Retinal pigment epithelial cell (primary cell): ENCODE measurements at places on chromosomes 11 and 22.

DNA sequence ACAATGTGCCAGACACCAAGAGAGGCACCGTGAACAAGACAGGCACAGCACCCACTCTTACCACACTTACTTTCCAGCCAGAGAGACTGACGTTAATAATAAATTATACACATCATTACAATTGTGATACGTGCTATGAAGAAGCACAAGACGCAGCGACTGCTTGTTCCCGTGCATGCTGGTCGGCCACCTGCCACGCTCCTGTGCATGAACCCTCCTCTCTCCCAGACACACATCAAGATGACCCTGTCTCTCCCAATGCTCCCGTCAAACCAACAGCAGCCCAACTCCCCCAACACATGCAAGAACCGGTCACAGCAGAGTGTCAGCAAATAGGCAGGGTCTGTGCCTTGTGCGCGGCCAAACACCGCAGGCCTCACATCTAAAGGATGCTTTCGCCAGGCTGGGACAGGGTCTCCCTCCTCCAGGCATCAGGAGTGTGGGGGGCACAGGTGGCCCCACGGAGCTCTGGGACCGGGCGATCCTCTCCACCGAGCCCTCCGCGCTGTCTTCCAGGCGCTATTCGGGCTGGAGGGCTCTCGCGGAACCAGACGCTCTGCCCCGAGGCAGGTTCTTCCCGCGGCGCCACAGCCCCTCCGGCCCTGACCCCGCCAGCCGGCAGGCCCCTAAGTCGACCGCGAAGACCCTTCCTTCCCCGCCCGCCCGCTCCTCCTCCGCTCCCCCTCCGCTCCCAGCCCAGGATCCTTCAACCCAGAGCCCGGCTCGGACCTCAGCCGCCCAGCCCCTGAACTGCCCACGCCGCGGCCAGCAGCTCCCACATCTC lies 533 bp downstream of the SERGEF start:
- no peak for DNase-seq

GRCh38 chr11:81222491-81222890 lies 1511.2 kb downstream of the FAM181B start:
- DNase-seq = no peak

- no peak for DNase-seq
Observed at GRCh38 chr11:62280452-62280851, 10.5 kb downstream of the SCGB2A2 start.

- no peak for DNase-seq
Observed at GRCh38 chr11:47916361-47916841, 64.0 kb upstream of the PTPRJ start.

- no peak for DNase-seq
Observed at GRCh38 chr11:8330404-8330803, 66.7 kb upstream of the LMO1 start.

DNA sequence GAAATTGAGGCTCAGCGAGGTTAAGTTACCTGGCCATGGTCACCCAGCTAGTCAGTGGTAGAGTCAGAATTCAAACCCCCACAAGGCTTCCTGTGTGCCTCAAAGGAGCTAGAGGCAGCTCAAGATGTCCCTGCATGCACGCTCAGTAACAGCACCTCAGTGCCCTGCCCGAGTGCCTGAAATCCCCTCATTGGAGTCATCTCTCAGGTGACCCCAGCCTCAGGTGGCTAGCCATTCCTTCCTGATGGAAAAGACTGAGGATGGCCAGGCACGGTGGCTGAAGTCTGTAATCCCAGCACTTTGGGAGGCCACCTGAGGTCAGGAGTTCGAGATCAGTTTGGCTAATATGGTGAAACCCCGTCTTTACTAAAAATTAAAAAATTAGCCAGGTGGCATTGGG lies 36.9 kb downstream of the LIF start:
- DNase-seq = no peak

DNA sequence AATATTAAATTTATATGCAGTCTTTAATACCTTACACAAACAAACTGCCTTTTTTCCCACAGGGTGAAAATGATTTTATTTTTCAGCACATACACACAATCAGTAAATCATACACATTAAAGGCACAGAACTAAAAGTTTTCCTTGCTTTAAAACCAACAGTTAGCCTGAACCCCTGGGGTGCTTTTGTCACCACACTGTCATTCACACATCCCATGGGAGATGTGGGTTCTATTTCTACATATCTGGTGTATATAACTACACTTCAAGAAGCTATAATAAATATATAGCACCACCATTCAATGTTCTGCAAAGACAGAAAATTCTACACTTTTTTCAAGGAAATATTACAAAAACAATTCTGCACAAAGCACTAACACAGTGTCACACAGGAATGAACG lies 197.0 kb downstream of the GUCY1A2 start:
- no peak for DNase-seq

DNA sequence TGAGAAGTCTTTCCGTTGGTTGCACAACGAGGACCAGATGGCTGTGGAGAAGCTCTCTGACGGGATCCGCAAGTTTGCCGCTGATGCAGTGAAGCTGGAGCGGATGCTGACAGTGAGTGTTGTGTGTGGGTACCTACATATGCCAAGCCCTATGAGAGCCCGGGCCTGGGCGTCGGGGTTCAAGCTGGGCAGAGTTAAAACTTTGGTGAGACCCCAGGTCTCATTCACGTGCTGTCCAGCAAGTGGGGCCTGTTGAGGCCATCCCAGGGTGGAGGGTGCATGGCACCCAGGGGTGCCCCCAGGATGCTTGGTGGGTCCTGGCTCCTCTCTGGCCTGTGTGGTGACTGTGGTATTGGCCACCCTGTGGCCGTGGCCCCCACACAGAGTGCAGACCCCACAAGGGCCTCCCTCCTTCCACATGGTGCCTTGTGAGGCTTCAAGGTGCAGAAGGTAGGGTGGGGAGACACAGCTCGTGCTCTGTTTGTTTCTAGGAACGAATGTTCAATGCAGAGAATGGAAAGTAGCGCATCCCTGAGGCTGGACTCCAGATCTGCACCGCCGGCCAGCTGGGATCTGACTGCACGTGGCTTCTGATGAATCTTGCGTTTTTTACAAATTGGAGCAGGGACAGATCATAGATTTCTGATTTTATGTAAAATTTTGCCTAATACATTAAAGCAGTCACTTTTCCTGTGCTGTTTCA lies 12.8 kb downstream of the GATD1 start:
- no peak for DNase-seq

DNA sequence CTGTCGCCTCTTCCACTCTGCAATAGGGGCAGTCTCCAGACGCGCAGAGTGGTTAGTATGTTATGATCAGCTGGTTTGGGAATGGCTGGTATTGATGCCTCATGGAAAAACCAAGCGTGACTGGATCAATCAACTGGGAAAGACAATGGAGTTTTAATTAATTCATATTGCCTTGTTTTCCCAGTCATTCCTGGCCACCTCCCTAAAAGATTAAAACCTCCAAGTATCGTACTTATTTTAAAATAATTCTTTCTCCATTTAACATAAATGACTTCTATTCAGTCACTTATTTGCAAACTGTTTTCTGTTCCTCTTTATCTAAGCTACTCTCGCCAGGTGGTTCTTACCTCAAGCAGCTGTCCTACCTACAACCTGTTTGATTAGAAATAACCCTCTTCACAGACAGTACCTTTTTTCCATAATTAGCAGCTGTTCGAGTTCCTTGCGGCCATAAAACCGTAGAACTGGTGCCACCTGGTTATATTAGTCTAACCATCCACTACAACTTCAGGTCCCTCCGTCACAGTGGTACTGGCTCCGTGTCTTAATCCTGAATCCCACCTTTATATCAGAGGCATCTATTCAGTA lies 898 bp downstream of the ZNF215 start:
- no peak for DNase-seq

DNA sequence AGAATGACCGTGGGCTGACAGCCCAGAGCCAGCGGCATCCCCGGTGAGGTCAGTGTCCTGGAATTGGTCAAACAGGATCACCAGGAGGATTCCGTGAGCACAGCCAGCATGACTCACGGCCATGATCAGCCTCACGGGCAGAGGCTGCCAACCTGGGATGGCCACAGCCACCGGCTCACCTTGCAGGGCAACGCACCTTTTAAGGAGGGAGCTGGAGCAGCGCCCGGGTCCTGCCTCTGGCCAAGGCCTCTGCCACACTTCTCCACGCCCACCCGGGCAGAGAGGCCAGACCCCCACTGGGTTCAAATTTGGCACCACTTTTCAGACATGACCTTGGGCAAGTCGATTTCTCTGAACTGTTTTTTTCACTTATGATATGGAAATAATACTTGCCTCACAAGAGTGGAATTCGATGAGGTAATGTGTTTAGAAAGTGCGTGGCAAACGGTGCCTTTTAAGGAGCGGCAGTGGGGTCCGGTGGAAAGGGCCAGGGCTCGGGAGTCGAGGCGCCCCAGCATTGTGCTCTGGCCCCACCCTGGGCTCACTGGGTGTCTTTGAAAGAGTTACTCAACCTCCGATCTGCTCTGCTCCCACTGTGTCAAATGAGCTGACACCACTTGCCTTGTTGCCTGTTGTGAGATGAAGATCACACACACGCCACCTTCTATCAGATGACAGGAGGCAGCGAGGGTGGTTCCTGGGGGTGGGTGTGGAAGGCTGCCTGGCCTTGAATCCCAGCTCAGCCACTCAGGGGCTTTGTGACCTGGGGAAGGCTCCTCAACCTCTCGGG lies 16.0 kb downstream of the TXN2 start:
- peak; percentile 76 for DNase-seq

- no peak for DNase-seq
Observed at GRCh38 chr11:128618603-128619002, 31.2 kb upstream of the ETS1 start.

GRCh38 chr11:23573429-23573828 lies 713.2 kb upstream of the CCDC179 start:
- DNase-seq = no peak

DNA sequence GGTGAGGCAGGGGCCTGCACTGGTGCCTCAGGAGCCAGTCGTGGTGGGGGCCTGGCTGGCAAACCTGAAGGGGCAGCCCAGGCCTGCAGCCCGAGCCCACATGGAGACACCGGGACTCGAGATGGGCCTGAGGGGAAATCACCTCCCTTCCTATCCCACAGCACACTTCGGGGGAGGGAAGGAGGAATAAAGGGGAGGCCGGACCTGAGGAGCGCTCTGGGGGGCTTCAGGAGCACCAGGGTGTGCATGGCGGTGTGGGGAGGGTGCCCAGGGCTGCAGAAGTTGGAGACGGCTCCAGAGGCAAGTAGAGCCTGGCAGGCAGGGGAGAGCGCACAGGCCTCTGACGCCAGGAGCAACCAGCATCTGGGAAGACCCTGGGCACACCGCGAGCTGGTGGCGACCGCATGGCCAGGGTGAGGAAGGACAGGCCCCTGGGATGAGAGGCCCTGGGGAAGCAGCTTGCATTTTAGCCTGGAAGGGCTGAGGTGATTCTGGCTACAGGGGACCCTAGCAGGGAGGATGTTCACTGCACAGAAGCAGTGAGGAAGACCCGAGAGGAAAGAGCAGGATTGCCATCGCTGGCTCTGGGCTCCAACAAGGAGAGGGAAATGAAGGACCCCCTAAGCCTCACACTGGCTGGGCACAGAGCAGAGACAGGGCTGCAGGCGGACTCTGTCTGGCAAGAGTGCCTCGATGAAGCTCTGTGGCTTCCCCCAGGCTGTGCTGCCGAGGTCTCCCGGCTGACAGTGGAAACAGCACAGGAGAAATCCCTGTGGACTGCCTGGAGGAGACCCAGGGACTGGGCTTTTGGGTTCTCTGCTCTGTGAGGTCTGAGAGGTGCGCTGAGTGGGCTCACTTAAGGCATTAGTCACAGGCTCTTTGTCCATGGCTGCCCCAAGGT lies 457.7 kb downstream of the BRD1 start:
- no peak for DNase-seq

GRCh38 chr11:119493712-119494111 lies 70.7 kb upstream of the THY1 start:
- no peak for DNase-seq

GRCh38 chr11:61828379-61828628 lies 204 bp downstream of the FADS2 start:
- no peak for DNase-seq

- no peak for DNase-seq
Observed at GRCh38 chr22:43897751-43898261, 6.0 kb upstream of the PNPLA5 start.

- DNase-seq = peak; percentile 34
Observed at GRCh38 chr11:36578458-36578857, 10.7 kb downstream of the RAG1 start.

- DNase-seq = no peak
Observed at GRCh38 chr22:33659448-33659847, 260.8 kb downstream of the LARGE1 start.

- DNase-seq = no peak
Observed at GRCh38 chr11:117654281-117655255, 142.4 kb downstream of the DSCAML1 start.

DNA sequence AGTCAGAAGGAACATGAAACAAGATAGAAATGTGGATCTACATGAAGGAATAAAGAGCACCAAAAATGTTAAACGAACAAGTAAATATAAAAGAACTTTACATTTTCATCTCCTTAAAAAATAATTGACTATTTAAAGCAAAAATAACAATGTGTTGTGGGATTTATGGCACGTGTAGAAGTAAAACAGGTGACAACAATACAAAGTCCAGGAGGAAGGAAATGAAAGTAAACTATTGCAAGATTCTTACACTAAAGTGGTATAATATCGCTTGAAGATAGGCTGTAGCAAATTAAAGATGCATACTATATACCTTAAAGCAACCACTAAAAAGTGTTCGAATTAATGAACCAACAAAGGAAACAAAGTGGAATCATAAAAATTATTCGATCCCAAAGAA lies 5.5 kb downstream of the VPS37C start:
- no peak for DNase-seq

GRCh38 chr11:111422494-111423249 lies 43.6 kb upstream of the POU2AF1 start:
- DNase-seq = no peak

- DNase-seq = no peak
Observed at GRCh38 chr11:92692826-92693546, 276.5 kb upstream of the MTNR1B start.

- no peak for DNase-seq
Observed at GRCh38 chr11:32884770-32885384, 7.7 kb upstream of the QSER1 start.

DNA sequence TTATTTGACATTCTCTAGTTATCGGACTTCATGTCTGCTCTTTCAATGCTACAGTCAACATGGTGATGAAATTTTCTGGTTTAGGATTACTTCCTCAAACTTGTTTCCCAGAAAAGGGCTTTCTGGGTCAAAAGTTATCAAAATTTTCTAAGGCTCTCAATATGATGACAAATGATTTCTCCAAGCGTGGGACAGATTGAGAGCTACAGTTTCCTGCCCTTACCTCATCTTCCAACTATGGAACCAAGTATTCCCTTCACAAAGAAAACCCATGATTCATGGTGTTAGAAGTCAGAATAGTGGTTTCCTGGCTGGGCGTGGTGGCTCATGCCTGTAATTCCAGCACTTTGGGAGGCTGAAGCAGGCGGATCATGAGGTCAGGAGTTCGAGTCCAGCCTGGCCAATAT lies 17.8 kb downstream of the MYO18B start:
- DNase-seq = peak; percentile 88

- no peak for DNase-seq
Observed at GRCh38 chr11:18288911-18289310, 22.8 kb downstream of the SAA1 start.
